Activated T-helper 1 cell treated with Interleukin-2 at 50 U/mL for 16 hours (primary cell): ENCODE measurements at places on chromosomes 4 and X.

DNA sequence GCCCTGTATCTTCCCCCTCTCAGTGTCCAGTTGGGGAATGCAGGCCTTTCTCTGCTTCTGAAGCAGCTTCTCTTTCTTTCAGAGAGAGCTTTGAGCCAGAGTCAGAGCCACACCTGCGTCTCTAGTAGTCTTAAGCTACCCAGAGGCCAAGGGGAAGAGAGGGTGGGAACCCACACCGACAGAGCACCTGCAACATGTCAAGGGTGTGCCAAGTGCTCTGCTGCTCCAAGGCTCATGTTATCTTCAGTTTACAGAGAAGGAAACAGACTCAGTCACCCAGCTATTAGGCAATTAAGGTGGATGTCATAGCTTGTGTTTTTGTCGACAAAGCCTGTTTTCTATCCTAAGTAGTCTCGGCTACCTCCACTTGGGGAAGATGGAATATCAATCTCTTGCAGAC is 22.7 kb upstream of the RNF212 start:
- DNase-seq = no peak

- DNase-seq = no peak
Measured at GRCh38 chr4:40915318-40916217, 165.8 kb downstream of the NSUN7 start.

- no peak for DNase-seq
Measured at GRCh38 chr4:184328022-184328736, 110.5 kb upstream of the ENPP6 start.

DNA sequence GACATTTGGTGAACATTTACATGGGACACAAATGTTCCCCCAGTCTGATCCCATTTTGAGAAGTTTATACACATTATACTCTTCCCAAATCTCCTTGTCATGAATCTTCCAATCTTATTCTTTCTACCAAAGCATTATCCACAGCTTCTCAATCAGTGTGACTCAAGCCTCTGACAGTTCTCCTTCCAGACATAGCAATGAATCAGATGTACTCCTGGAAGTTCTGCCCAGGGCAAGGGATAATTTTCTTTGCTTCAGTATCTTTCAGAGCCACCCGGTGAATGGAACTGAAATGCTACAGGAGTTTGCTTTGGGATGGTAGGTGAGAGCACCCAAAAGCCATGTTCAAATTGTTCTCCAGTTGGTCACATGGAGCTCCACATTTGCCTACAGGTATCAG is 145.5 kb downstream of the ANXA5 start:
- no peak for DNase-seq

DNA sequence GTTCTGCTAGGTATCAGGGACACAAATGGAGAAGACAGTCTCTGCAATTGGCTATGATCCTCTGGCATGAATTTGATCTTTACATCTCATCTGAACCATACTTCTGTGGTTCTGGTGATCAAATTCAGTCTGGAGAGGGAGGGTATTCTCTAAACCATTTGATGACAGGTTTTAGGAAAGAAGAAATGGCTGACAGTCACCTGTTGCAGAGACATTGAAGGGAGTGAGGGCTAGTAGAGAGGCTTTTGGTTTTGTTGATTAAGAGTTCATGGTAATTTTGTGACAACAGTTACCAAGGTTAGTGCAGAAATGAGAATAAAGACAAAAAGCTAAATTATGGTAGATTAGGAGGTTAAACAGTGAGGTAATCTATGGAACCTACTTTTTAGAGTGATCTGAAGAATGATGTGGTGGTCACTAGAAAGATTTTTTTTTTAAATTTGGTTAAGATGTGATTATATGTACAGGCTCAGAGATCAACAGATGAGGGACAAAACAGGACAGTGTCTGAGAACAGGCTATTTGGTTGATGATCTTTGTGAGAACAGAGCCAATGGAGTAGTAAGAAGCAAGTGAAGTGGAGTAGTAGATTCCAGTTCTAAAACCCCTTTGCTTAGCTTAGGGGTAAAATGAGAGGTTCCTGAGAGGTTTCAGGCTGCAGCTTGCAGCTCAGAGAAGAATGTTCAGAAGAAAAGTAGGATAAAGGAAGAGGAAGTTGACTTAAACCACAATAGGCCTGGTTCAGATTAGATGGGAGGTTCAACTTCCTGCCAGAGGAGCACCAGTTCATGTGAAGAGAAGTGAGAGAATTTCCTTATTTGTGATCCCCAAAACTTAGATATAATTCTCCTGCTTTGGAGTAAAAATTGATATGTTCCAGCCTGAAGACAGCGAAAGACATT is 34.7 kb downstream of the VSIG4 start:
- DNase-seq = no peak

DNA sequence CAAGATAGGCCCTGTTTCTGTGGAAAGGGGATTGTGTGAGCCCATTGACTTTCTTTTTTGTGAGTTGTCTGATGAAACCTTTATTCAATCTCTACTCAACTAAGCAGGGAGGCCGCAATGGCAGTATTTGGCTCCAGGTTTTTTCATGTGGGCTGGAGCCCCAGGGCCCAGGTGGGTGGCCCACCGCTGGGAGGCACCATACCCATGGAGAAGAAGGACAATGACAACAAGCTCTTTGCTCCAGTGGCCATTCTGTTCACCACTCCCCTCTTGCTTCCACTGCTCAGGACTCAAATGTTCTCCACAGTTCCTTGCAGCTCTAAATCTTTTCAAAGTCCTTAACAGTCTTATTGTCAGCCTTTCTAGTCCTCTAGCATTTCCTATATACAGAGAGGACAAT is 54.1 kb downstream of the HOPX start:
- no peak for DNase-seq

GRCh38 chr4:76623217-76624045 is 188.4 kb downstream of the SHROOM3 start:
- no peak for DNase-seq

DNA sequence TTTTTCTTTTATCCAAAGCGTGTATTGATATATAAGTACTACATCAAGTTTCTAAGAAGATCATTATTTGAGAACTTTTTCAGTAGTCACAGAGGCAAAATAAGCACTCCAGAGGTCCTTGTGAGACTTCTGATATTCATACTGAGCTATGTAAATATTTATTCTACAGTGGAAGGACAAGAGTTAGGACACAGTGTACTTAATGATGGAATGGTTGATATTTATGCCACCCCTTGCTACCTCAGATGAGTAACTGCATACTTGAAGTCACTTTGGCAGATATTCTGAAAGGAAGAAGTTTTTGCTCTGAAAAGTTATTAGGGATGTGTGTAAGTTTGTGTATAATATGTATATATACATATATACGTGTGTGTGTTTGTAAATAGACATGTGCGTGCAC is 30.3 kb downstream of the MAGEA1 start:
- no peak for DNase-seq

DNA sequence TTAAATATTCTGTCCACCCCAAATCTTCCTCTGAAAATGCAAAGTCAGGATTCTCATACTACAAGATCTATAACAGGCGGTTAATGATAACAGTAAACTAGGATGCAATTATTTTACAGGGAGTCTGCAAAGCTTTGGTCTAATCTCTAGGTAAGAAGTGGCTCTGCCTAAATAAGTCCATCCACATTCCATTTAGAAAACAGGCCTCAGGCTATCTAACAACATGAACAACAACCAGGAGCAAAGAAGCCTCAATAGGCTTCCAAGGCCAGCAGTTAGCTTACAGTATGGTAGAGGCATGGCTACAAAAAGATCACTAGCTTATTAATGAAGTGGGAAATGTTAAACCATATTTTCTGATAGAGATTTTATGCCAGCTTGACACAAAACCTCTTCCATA is 6.4 kb downstream of the MAB21L2 start:
- no peak for DNase-seq

- DNase-seq = no peak
Measured at GRCh38 chrX:69124108-69124507, 41.1 kb downstream of the PJA1 start.

- no peak for DNase-seq
Measured at GRCh38 chr4:107349266-107349665, 313.2 kb upstream of the DKK2 start.

DNA sequence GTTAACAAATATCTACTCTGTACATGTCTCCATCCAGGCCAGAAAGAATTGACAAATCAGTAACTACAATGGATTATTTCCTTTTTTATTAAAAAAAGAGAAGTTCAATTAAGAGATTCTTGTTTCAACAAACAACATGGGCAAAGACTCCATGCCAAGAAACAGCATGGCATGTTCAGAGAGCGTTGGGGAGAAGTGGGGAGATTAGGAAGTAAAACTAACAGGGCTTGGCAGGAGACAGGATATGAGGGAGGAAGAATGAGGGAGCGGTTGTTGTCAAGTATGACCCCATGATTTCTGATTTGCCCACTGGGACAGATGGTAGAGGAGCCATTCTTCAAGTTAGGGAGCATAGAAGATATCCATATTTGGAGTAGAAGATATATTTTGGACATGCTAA is 128.4 kb downstream of the RNF150 start:
- DNase-seq = no peak

DNA sequence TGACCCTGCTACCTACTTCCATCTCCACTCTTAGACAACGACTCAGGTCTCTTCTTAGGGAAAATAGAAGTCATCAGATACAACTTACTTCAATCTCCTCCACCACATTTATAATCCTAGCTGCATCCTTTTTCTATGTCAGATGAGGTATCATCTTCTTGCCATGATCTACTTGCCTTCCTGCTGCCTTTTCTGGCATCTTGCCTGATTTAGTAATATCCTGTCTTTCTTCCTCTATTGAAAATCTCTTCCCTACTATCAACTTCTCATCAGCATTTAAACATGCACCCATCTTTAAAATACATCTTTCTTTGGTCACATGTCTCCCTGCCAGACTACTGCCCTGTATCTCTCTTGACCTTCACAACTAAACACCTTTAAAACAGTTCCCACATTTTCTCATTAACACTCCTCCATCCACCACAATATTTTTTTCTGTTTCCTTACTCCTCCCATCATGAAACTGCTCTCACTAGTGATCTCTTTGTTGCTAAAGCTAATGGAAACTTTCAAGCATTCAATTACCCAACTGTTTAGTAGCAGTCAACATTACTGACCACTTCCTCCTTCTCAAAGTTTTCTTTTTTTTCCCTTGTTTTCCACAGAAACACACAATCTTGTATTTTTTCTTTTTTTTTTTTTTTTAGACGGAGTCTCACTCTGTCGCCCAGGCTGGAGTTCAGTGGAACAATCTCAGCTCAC is 100.8 kb upstream of the CXorf66 start:
- DNase-seq = no peak

DNA sequence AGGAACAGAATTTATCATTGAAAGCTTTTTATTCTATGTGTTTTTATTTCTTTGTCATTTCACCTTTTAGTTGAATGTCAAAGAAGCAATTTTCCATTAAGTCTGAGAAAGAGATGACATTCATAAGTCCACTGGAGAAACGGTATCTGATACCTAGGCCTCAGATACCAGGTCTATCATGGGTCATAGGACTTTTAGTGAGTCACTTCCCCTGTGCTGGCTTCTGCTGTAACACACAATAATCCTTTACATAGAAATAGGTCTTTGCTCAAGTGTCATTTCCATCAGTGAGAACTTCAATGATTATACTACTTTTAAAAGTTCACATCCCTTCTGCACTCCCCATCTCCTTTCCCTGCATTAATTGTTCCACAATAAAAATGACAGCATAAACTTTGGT is 125.5 kb upstream of the ARMCX2 start:
- DNase-seq = no peak

DNA sequence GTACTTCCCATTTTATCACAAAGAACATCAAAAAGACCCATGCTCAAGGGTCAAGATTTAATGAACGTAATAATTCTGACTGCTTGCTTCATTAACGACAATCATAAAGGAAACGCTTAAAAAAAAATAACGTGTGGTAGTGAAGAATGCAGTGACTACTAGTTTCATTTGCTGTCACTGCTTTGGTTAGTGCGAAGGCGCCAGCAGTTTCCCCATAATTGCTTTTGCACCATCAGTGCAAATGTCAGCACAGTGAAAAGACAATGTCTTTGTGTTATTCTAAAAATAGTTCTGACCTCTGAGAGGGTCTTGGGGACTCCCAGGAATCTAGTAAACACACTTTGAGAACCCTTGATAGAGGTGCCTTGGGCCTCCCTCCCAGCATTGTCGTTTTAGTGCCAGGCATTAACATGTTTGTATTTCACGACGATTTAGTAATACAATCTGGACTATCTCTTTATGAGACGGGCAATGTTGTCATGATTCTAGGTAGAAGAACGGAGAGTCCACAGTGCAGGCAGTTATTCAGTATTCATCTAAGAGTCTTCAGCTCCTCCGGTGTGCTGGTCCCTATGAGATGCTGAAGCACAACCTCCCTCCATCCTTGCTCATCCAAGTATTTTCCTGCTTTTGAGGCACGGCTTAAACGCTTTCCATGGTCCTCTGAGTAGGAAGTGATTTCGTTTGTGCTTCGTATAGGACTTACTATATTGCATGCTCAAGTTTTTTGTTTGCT is 71.0 kb downstream of the AFF1 start:
- no peak for DNase-seq

GRCh38 chr4:184409911-184410692 is 64.2 kb downstream of the IRF2 start:
- DNase-seq = peak; percentile 16

GRCh38 chrX:2799369-2799768 is 29.4 kb upstream of the GYG2 start:
- no peak for DNase-seq

GRCh38 chr4:795726-796119 is 30.2 kb downstream of the CPLX1 start:
- no peak for DNase-seq

DNA sequence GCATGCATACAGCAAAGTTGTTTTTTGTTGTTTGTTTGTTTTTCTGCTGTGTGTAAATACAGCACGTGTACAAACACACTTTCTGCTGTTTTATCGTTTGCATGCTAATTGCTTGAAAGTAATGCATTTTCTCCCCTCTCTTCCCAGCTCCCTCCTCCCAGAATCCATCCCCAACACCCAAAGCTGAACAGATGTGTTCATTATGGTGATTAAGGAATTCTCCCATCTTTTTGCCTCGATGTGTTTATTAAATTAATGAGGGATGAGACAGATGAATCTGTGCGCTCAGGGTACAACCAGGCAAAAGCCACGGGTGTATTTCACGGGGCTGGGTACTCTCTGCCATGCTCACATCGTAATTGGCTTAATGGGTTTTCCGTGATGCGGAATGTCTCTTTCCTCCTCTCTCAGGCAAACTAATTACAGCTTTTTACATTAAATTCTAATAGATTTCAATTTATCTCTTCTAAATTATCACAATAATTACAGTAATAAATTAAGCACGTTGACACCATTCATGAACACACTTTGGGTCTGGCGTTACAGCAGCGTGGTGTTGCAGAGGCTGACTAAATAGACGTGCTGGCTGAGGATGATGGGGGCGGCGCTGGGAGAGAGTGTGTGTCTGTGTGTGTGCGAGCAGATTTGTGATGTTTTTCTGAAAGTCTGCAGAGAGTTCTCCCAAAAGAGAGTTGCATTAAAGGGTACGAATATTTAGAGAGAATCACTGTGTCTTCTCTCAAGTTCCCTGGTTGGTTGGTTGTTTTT is 117.7 kb downstream of the CRLF2 start:
- no peak for DNase-seq

- no peak for DNase-seq
Measured at GRCh38 chr4:105911426-105911825, 16.2 kb downstream of the NPNT start.
